ENCODE measurements at places on chromosomes 13 and 19.

DNA sequence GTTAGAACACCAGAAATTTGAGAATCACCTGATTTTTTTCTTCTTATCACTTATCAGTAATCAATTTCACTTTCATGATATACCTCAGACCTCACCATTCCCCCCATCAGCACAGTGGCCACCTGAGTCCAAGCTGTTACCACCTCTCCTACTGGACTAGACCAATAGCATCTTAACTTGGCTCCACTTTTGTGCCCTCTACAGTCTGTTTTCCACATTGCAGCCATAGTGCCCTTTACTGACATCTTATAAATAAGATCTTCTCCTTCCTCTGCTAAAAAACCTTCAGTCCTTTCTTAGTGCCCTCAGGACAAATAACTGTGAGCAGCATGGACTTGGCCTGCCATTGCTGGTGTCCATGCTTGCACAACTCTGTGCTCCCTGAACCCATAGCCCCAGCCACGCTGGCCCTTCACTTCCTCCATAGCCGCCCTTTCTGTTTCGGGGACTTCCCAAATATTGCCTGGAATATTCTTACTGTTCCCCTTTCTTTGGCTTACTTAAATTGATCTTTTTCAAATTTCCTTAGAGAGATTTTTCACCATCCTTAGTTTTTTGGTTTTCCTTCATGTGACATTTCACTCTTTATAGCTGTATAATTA is 380.8 kb downstream of the LMO7 start:
- DNase-seq: no peak

DNA sequence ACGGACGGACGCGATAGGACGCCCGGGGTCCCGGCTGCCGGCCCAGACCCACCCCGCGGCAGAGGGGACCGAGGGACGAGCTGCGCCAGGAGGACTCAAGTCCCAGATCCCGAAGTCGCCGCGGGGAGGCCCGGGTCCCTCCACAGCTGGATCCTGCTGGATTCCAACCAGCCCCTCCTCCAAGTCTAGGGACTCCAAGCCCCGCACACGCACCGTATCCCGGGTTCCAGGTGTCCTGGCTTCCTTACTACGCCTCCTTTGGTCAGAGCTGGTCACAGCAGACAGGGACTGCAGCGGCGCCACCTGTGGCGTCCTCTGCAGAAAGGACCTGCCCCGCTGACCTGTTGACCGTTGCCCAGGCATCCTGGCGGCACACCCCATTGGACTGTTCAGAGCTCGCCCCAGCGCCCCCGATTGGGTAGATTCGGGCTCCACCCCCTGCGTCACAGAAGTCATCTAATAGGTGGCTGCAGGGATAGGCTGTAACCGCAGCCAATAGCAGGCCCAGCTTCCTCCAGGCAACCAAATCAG is 29.0 kb upstream of the ZNF709 start:
- DNase-seq: no peak

DNA sequence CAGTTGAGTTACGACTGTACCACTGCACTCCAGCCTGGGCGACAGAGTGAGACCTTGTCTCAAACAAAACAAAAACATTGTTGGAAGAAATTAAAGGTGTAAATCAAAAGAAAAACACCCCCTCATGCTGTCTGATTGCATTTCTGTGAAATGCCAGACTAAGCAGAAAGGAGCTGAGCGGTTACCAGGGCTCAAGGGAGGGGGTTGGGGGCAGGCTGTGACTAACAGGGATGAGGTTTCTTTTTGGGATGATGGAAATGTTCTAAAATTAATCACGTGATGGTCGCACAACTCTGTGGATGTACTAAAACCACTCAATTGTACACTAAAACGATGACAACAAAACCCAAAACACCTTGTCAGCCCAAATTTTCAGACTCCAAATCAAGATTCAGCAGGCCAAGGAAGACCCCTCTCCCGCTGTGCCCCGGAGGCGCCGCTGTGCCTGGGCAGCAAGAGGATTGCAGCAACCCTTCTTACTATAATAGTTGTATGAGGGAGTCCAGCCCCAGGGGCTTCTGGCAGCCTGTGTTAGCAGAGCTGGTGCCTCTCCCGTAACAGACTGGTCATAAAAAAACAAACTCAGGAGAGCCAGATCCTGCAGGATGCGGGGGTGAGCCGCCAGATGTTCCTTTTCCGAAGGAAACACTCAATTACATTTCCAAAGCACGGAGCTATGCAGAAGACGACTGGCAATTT is 20.9 kb downstream of the CAPS start:
- no peak for DNase-seq

- no peak for DNase-seq
Observed at GRCh38 chr19:55149078-55150003, at the start of gene TNNT1. Gene TNNT1 (minus strand): TSS chr19:55149206. CDS start chr19:55147157, 2,049 bp downstream.

GRCh38 chr13:44013758-44014291 is 134.1 kb downstream of the LACC1 start:
- DNase-seq: no peak

- DNase-seq: no peak
Observed at GRCh38 chr13:50757008-50757407, 86.5 kb downstream of the DLEU7 start.

GRCh38 chr13:53237696-53238095 is 209.1 kb downstream of the OLFM4 start:
- DNase-seq: no peak

- DNase-seq: no peak
Observed at GRCh38 chr13:112333756-112334543, 42.2 kb upstream of the SPACA7 start.

DNA sequence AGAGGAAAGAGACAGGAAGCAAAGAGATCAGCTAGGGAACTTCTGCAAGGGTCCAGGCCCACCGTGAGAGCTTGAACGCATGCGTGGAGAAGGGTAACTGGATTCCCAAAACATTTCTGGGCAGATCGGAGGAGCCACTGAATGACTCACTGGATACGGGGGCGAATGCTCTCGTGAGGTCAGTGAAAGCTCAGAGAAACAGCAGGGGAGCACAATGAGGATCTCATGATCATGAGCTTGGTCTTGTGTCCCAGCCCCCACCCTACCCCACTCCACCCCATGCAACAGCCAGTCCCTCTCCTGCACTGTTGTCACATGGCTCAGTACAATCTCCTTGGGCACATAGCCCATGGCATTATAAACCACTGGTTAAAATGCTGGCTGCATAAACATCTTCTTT is 40.6 kb downstream of the DCLK1 start:
- DNase-seq: no peak

- no peak for DNase-seq
Observed at GRCh38 chr13:20370815-20371421, 138.8 kb upstream of the GJB6 start.

DNA sequence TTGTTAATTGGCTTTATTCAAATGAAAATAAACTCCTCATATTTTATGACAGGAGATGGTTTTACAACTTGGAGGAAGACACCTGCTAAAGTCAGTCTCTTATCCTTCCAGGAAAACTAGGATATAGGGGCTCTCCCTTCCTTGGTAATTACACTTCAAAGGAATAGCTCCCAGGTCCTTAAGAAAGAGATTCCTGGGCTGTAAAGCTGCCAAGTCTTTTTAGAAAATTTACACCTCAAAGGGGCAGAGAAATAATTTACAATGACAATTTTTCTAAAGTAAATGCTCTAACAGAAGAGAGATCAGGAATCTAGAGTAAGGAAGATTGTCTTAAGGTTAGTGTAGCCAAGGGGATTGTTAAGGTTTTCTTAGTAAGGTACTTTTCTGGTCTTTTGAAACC is 1359.0 kb downstream of the OLFM4 start:
- no peak for DNase-seq

DNA sequence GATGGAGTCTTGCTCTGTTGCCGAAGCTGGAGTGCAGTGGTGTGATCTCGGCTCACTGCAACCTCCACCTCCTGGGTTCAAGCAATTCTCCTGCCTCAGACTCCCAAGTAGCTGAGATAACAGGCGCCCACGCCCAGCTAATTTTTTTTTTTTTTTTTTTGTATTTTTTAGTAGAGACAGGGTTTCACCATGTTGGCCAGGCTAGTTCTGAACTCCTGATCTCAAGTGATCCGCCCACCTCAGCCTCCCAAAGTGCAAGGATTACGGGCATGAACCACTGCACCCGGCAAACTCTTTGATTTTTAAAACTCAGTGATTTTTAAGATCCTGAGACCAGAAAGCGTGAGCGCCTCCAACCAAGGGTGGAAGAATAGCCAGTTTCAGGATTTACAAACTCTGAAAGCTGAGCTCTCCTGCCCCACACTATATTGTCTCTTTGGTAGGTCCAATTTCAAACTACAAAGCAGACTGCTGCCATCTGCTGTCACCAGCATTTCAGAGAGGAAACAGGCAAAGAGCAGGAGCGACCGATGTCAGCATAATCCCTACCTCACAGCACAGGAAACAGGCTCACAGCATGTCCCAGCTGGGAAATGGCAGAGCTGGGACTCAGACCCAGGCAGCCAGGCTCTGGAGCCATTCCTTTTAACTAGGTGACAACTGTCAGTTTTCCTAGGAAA is 9.2 kb downstream of the NOSIP start:
- no peak for DNase-seq

DNA sequence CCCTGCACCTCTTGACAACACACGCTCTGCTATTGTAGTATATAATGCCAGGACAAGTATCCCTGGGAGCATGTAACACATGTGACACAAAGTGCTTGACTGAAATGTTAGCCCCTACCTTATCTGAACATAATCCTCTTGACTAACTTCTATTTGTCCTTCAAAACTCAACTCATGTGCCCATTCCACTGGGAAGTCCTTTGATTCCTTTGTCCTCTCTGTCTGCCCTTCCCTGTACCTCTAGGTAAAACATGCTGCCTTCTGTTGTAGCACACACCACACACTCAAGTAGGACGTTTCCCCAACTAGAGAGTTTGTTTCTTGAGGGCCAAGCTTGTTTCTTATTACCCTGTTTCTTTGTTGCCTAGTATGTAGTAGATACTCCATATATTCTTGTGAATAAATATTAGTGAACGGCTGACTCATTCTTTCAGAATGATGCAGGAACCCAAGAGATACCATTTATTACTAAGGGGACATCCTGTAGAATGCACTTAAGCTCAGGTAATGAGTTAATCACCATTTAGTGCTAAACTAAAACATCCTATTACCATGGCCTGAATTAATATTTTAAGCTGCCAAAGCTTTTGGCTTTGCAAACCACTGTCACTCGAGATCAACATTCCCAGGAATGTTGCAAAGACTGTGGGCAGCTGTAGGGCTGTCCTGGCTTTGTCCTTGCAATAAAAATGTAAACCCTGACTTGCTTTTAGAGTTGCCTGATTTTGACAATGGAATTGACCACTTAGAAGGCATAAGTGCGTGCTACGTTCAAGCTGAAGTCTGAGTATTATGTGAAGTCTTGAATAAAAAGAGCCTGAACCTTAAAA is 313.4 kb downstream of the COG6 start:
- no peak for DNase-seq

GRCh38 chr13:35255241-35255640 is 221.2 kb downstream of the MAB21L1 start:
- no peak for DNase-seq

DNA sequence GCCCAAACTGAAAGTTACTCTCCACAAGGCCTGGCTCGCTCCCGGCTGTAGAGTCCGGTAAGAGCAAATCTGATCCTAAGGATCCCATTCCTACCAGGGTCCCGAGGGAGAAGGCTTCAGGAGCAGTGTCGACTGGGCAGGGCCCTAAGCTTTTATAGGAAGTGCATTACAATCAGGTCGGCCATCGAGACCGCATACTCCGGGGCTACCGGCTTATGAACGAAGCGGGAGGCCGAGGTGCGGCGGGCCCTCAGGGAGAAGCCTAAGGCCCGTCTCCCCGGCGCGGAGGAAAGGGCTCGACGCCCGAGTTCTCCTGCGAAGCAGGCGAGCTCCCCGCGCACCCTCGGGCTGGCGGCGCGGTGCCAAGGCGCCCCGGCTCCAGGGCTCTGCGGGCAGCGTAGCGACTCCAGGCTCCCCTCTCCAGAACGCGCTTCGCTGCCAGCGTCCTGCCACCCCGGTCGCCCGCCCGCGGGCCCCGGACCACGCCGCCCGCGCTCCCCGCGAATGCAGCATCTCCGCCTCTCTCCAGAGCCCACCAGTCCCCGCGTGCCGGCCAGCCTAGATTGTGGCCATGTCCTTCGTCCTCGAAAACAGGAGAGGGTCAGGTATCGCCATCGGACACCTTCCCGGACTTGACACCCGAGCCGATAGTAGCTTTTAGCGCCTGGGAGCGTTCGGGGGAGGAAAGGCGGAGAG is 1.4 kb downstream of the EFNB2 start:
- DNase-seq: no peak

DNA sequence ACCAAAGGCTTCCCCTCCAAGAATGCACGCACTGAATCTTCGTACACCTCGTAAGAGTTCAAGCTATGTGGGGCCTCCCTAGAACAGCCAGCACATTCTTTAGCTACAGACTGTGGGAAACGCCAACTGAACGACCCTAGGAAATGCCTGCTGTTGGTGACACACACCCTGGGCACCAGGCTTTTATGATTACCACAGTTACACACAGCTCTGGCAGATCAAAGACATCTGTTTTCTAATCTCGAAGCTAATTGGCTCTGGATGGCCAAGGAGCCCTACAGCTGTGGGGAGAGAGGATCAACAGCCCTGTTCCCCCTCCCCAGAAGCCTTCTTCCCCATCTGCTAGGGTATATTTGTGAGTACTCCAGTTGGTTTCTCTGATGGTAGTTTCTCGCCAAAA is 123.0 kb downstream of the COL4A1 start:
- DNase-seq: no peak

GRCh38 chr19:18587962-18588610 is 512 bp upstream of the REX1BD start:
- DNase-seq: no peak

DNA sequence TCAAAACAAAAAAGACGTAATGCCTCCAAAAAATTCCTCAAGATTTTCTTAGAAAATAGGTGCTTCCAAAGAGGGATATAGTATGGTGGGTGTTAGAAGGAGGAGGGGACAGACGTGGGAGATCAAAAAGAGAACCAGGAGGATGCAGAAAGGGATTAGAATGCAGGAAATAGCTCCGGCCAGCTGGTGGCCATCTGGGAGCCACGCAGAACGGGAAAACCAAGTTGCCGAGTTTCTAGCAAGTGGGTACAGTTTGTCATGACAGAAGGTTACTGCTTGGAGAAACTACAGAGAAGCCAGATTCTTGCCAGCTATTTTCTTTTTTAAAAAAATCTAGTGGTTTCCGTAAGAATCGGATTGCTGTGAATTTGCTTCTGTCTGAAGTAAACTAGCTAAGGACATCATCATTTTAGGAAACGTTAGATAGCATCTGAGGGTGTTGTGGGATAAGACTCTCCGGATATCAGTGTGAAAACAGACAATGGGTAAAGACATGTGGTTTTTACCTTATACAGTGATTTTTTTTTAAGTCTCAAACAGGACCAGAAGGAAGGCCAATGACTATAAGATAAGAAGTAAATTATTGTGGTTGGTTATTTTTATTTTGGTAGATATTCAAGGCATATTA is 104.9 kb downstream of the HSPH1 start:
- no peak for DNase-seq

- no peak for DNase-seq
Observed at GRCh38 chr13:46179491-46179908, 2.5 kb downstream of the LCP1 start.

- DNase-seq: no peak
Observed at GRCh38 chr19:13985771-13986347, 20.3 kb downstream of the RFX1 start.

DNA sequence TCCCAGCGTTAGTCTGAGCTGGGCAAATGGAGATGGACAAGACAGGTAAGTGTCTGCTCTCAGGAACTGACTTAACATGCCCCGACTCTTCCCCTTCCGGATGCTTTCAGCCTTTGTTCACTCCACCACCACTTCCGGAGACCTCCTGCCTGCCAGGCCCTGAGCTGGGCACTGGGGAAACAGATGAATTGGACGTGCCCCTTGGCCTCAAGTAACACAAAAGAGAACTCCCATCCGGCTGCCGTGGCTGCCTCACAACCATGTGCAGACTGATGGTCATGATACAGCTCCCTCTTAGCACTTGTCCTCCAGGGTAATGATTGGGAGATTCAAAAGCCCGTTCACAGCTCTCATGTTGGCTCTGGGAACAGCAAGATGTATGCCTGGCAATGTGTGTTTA is 6.9 kb downstream of the ZNF784 start:
- DNase-seq: no peak

Data from cortex of kidney (tissue), 1 donor.